ENCODE measurements at places on chromosomes 2 and 18. TPM values are rescaled to one million over a fixed set of nuclear protein-coding genes. Genes with fewer than 3 reads are reported as not detected.
A peak's percentile ranks its signal among the peaks of the same experiment; 100 is the strongest.

DNA sequence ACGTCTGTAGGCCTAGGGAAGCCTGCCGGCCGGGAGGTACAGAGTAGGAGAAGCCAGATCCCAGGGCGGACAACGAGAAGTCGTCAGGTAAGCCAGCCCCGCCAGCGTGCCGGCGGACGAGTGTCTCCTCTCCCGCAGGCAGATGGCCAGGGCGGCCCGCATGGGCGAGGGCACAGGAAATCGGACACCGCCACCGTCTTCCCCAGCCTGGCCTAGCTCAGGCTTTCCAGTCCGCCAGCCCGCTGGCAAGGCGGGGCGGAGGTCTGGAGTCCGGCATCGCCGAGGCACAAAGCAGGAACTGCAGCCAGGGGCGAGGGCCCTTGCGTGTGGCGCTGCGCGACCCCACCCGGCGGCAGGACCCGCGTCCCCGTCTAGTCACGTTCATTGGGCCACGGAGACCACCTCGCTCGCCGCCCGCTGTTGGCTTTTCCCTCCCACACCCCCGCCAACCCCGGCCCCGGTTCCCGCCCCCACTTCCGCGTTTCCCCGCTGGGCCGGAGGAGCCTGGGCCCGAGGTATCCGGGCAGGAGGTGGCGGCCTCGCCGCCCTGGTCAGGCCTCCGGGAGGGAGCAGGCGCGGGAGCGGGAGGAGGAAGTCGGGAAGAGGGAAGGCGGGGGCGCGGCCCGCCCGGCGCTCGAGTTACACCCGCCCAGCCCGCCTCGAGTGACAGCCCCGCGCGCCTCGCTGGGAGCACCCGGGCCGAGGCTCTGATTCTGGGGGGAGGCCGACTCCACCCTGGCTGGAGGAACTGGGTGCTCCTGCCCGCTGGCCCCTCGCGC is at the start of gene GPD2:
GPD2 (plus strand) TSS at position 662 of the 779 bp plus-strand sequence. CDS start 39,727 bp downstream, outside the sequence.
- peak; percentile 80 for DNase-seq

DNA sequence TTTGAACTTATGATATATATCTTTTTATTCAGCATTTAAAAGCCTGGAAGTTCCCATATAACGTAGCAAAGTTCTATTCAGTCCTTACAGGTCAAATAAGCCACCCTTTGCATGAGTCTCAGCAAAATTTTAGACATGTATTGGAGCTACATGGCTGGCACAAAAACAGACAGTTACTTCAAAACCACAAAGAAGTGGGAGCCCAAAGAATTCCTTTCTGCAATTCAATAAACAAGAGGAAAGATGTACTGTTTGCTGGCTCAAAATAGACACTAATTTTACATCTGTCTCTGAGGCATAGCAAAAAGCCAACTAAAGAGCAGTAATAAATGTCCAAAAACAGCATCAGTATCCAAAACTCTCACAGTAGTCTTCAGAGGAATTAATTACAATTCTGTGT is 87.0 kb downstream of the ZEB2 start:
- no peak for DNase-seq

DNA sequence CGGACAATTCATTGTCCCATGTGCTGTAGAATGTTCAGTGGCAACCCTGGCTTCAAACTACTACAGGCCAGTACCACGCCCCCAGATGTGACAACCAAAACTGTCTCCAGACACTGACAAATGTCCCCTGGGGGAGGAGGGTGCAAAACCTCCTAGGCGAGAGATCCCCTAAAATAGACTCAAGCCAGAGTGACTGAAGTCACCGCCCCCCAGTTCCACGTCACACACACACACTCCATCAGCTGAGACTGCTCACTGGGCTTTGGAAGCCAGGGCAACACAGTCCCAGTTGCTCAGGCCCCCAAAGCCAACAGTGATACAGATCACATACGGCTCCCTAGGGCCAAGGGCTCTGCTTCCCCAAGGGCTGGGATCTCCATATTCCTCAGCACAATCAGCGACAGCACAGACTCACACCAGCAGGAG is 19.1 kb downstream of the HDAC4 start:
- DNase-seq = no peak

MAP4K3 gene
- total RNA-seq = 12.4 TPM

PLCD4 gene
- 0.27 TPM for total RNA-seq

- DNase-seq = no peak
These were observed 182.1 kb upstream of the CCDC68 start for GRCh38 chr18:55141318-55141717.

DNA sequence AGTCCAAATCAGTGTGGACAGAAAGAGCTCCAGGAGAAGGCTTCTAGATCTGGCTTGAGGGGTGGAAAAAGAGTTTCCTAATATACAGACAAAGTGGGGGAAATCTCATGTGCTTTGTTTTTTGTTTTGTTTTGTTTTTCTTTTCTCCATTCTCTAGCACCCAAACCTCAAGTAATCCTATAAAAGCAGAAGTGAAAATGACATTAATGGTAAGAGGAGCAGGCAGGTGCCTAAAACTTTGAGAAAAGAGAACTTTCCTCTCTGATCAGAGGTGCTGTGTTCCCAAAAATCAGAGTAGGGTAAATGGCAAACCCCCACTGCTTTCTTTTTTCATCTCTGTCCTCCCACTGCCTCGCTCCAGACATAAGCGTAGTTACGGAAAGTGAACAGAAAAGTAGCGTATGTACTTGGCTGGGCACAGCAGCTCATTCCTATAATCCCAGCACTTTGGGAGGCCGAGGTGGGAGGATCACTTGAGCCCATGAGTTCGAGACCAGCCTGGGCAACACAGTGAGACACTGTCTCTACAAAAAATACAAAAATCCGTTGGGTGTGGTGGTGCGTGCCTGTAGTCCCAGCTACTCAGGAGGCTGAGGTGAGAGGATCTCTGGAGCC is 77.8 kb downstream of the FAM161A start:
- DNase-seq = no peak

- DNase-seq = no peak
These were observed 61.2 kb upstream of the MRPS9 start for GRCh38 chr2:104976603-104977120.

BZW1 gene
- 135 TPM for total RNA-seq

SPP2 gene
- not detected for total RNA-seq

DNA sequence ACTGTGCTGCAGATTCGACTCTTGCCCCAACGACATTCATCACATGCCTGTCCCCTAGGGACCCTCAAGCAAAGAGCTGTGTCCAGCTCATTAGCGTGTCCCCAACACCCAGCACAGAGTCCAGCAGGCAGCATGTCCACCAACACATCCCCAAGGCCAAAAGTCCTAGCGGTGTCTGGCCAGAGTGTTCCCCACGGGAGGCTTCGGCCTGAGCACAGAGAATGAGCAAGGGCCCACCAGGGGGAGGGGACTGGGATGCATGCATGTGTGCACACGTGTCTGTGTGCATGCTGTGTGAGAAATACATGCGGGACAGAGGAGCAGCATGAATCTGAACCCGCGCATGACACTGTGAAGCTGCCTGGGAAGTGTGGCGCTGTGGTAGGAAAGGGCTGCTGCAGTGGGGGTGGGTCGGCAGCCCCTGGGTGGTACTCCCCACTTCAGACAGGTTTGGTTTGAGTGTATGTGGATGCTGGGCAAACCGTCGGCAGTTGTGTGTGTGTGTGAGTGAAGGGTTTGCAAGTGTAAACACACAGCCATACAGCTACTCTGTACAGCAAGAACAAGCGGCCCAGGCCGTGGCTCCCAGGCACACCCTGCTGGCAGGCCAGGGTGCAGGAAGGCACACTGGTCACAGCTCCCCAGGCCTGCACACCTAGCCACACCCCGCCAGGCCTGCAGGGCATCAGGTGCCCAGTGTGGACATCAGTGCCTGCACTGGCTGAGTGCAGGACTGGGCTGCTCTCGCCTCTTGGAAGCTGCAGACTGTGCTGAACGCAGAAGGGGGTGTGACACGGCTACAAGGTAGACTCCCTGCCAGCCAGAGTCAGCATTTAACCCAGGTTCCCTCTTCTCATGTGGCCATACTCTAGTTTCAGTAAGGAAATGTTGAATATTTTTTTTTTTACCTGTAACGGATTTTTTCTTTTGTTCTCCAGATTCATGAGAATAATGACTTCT is 19.5 kb upstream of the HES6 start:
- no peak for DNase-seq

DNA sequence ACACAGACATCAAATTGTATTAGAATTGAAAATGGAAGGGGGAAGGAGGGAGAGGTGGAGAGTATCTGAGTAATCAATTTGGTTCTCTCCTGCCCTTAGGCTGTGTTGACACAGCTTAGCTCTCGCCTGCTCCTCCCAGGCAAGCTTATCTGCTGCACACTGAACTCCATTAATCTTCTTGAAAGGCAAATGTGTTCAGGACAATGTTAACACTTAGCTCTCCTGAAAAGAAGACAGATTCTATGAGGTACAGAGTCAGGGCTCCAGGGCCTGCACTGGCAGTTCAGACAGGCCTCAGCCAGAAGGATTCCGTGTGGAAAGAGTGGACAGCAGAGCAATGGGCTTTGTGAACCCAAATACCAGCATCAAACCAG is 430.0 kb upstream of the TNP1 start:
- DNase-seq = no peak

DNA sequence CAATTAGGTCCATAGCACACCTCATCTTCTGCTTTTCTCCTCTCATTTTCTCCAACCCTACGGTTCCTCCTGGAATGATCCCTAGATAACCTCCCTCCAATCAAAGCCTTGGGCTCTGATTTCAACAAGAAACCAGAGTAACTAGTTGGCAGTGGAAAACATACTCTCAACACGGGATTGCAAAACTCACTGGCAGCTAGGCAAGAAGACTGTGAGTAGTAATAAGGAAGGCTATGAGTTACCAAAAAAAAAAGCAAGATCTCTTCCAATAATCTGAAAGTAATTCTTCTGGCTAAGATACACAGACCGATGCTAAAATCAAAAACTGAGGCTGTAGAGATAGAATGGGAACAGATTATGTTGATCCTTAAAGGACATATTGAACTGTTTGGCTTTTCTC is 28.4 kb upstream of the CCDC102B start:
- no peak for DNase-seq

ACTR3 gene
- 64.1 TPM for total RNA-seq

CD8A gene
- 0.27 TPM for total RNA-seq

GRCh38 chr2:195961873-195962272 is 106.8 kb downstream of the DNAH7 start:
- no peak for DNase-seq

DNA sequence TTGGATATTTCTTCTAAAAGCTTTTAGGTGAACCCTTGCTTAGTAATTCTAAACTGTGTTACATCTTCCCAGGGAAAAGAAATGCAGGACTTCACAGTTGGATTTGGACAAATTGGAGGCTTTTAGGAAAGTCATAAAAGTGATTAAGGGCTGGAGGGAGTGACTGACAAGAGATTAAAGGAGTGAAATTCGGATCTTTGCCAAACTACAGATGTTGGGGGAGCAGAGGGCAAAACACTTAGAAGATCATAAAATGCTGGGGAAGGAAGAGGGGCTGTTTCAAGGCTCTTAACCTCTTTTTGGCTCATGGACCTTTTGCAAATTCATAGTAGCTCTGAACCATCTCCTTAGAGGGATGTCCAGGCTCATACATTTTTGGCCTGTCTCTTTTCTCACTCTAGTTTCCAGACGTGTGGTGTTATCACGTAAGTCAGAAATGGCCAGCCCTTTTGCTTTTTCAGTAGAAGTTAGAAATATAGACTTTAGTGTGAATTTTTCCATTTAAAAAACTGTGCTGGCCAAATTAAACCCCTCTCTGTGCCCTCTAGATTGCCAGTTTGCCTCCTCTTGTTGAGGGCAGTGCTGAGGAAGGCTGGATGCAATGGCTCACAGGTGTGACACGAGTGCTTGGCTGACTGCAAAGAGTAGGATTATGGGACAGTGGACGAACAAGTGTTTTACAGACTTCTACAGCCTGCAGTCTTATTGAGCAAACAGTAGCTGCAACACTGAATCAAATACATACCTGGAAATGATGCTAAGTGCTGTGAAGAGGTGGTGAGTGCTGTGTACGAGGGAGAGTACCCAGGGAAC is 109.9 kb downstream of the LYPD6B start:
- no peak for DNase-seq

SLC8A1 gene
- 1.6 TPM for total RNA-seq

DNA sequence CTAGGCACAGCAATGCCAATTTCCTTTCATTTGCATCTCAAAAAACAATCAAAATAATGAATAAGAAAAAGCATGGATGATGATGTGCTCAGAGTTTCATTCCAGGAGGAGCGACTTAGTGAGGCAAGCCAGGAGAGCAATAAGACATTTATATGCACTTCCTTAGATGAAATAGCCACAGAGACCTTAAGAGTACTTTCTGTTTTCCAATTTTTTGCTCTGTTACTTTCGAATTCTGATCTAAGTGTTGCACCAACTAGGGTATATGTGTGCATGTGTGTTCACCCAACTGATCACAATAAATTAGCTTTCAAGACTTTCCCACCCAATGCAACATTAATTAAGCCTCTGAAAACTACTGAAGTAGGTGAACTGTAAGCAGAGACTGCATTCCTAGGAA is 709 bp downstream of the RAB27B start:
- no peak for DNase-seq

- no peak for DNase-seq
These were observed 49.2 kb upstream of the FRZB start for GRCh38 chr2:182915369-182916326.

DNA sequence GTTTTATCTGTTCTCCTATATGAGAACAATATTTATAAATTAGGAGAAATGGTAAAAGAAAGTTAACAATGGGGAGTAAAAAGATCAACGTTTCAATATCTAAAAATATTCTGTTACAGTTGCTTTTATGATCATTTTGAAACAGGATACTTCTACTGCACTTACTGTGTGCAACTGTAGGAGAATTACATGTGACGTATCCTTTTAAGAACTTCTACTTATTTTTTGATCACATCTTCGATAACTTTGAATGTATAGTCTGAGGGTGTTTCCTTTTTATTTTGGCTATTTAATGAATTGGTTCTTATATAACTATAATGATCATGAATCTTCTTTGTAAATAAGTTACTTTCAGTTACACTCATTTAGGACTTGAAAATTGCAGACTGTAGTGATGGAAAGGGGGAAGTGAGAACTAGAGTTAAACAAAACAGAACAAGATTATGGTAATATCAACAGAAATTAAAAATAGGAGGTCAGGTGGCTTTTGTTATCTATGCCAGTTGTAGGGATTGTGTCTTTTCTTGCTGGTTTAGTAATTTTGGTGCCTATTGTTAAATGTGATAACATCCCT is 109.9 kb downstream of the MSTN start:
- DNase-seq = no peak

QPCT gene
- 2.4 TPM for total RNA-seq

DNA sequence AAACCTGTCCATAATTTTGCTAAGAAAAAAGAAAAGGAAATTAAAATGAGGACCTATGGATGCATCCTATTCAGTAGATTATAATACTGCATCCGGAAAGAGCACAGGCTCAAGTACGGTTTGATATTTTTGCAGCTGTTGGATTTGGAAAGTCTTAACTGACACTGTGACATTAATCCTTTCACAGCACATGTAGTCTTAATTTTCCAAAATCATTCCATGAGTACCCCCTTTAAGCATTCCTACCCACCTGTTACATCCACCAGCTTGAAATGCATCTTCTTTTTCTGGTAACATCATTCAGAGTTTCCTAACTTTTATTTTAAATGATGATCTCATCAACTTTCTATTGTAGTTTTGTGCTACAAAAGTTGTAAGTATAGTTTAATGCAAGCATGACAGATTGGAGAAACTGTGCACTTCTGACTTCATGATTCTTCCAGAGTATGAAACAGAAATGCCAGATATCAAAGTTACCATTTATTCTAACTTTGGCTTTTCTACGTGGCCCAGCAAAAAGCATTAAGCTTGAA is 113.5 kb downstream of the ESCO1 start:
- no peak for DNase-seq

GRCh38 chr18:40935423-40935822 is 1019.6 kb upstream of the PIK3C3 start:
- peak; percentile 65 for DNase-seq

GRCh38 chr2:30412684-30413570 is 34.1 kb upstream of the LCLAT1 start:
- no peak for DNase-seq

Data from hematopoietic multipotent progenitor cell (in vitro differentiated cells).